ENCODE measurements at places on chromosomes 16 and 17.

DNA sequence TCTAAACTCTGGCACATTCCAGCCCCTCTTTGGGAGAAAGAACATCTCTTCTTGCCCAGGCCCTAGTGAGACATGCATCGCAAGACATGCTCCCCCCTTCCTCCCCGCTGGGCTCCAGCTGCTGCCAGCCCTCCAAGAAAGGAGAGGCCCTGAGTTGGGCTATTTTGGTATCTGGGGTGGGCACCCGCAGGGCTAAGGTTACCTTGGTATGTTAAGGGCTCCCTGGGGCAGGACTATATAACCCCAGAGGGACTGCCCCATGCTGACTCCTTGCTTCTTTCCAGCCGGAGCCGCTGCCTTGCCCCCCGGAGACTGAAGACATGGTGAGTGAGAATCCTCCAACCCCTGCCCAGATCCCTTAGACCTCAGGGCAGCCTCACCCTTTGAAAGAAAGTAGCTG is at the start of gene MYL11:
Gene MYL11 (plus strand): TSS at position 265 of the 400 bp plus-strand sequence. CDS start 56 bp downstream, at position 321.
- DNase-seq = no peak

DNA sequence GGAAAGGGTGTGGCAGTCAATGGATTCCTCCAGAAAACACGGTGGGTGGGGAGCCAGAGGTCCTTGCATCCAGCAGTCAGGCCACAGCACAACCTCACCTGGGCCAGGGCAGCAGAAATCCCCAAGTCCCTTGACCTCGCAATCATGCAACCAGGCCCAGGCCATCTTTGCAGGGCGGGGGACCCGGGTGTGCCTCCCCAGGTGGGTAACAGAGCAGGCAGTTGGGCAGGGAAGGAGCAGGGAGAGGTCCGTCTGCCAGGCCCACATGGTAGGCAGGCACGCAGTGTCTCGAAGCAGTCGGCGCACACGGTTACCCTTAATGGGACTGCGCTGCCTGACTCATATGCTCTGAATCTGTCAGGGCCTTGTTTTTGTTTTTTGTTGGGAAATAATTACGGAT is 153.0 kb downstream of the RBFOX3 start:
- no peak for DNase-seq

DNA sequence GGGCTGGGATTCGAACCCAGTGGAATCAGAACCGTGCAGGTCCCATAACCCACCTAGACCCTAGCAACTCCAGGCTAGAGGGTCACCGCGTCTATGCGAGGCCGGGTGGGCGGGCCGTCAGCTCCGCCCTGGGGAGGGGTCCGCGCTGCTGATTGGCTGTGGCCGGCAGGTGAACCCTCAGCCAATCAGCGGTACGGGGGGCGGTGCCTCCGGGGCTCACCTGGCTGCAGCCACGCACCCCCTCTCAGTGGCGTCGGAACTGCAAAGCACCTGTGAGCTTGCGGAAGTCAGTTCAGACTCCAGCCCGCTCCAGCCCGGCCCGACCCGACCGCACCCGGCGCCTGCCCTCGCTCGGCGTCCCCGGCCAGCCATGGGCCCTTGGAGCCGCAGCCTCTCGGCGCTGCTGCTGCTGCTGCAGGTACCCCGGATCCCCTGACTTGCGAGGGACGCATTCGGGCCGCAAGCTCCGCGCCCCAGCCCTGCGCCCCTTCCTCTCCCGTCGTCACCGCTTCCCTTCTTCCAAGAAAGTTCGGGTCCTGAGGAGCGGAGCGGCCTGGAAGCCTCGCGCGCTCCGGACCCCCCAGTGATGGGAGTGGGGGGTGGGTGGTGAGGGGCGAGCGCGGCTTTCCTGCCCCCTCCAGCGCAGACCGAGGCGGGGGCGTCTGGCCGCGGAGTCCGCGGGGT is at the start of gene CDH1:
Gene CDH1 (plus strand): TSS at position 247 of the 684 bp plus-strand sequence. CDS start 124 bp downstream, at position 371.
- no peak for DNase-seq

GRCh38 chr17:15185625-15185991 is 79.5 kb downstream of the PMP22 start:
- DNase-seq = peak; percentile 82

DNA sequence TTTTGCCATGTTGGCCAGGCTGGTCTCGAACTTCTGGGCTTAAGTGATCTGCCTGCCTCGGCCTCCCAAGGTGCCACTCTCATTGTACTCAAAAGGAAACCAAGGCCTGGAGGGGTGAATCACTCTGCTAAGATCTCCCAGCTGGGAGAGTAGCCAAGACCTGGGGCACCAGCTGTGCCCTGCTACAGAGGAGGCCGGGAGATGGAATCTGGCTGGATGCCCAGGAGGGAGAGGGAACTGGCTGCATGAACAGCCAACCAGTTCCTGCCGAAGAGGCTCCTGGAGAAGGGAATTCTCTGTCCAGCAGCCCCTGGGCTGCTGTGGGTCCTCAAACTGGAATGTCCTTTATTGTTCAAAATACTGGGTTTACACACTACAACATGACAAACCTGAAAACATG is 238.7 kb upstream of the CIBAR2 start:
- peak; percentile 96 for DNase-seq
